SJCRH30 (cell line): ENCODE measurements at places on chromosomes 3 and 15. TPM values are rescaled to one million over a fixed set of nuclear protein-coding genes. Genes with fewer than 3 reads are reported as not detected.

DNA sequence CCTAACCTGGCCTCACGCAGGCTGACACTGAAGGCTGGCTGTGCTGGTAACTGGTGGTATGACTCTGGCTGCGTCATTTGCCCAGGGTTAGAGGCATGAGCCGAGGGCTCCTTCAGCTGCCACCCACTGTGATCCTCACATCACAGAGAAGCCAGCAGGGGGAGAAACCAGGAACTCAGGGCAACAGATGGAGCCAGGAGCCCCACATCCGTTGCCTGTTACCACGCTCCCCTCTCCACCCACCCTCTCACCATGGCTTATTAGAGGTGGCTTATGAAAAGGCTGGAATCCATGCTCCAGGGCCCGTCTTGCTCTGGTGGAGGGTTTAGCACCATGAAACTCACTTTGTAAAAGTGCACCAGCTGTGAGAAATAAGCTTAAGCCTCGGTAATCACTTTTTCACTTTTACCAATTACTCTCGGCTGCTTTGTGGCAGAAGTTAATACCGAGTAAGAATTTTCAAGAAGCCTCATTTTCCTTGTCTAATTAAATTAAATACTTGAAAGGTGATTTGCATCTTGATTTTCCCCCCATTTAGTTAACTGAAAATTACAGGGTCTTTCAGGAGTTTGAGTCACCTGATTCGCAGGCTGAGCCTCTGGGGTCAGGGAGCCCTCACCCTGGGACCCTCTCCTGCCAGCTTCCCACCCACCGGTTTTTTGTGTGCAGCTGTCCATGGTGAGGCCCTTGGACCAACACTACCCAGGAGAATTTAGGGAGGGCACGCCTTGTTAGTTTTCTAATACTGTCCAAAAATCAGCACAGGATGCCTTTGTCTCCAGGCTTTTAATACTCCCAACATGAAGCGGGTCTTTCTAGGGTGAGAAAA lies 60.9 kb downstream of the ASB7 start:
- DNase-seq, result peak; percentile 95
- H3K27me3 ChIP-seq, result no peaks in the 10 kb centered on the region
- H3K4me1 ChIP-seq, result peaks cover 17% of the 10 kb centered on the region
- peak overlapping the region; percentile 74 for H3K27ac ChIP-seq
- peak overlapping the region; percentile 40 for H3K4me3 ChIP-seq

DNA sequence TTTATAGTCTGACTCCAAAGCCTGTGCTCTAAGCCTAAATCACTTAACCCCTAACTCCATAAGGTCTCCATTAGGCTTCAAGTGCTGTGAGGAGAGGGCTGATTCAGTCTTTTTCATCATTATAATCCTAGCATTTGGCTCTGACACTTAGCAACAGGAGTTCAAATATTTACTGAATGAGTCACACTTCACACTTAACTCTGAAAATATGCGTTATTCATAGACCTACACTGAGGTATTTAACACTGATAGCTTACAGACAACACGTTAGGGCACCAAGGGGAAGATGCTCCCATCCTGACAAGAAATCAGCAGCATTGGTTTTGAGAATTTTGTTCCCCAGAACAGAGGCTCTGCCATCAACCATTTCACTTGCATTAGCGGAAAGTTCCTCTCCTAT lies 53.5 kb downstream of the MSL2 start:
- H3K4me3 ChIP-seq, result no peak overlapping the region
- no peaks in the 10 kb centered on the region for H3K27me3 ChIP-seq
- H3K27ac ChIP-seq, result 0 out of 2 replicates have a peak overlapping the region, but pooled peaks have one; percentile 4
- H3K4me1 ChIP-seq, result peaks cover 18% of the 10 kb centered on the region
- peak; percentile 51 for DNase-seq

GRCh38 chr3:39413691-39414420 lies 7.3 kb downstream of the RPSA start:
- no peak overlapping the region for H3K27ac ChIP-seq
- no peak for DNase-seq
- H3K4me3 ChIP-seq, result no peak overlapping the region
- no peaks in the 10 kb centered on the region for H3K4me1 ChIP-seq
- no peaks in the 10 kb centered on the region; the same call in 1 of the 2 replicates for H3K27me3 ChIP-seq

GRCh38 chr3:194673761-194674160 lies 1.8 kb upstream of the LSG1 start:
- H3K4me3 ChIP-seq, result no peak overlapping the region
- H3K27ac ChIP-seq, result no peak overlapping the region
- DNase-seq, result no peak
- H3K27me3 ChIP-seq, result no peaks in the 10 kb centered on the region

- no peak for DNase-seq
- H3K4me1 ChIP-seq, result 0 out of 2 replicates have a peak, but pooled peaks cover 2% of the 10 kb centered on the region
- no peaks in the 10 kb centered on the region for H3K27me3 ChIP-seq
- no peak overlapping the region for H3K4me3 ChIP-seq
- no peaks in the 10 kb centered on the region for H3K36me3 ChIP-seq
These were observed 128.0 kb upstream of the ADAMTS9 start for GRCh38 chr3:64815789-64816188.

DNA sequence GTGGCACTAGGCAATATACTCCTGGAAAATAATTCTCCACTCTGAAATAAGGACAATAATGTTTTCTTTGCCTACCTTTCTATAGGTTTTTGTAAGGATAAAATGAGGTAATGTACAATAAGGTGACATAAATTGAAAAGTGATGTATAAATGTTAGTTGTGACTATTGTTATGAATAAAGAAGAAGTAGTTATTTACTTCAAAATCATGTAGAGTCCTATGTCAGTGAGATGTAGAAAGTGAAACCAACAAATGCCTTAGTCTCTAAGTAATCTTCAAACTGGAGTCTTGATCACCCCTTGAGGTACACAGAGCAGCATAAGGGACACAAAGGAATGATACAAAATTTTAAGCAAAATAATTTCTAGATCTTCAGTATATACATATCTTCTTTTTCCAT lies 60.3 kb upstream of the TP63 start:
- H3K36me3 ChIP-seq, result no peaks in the 10 kb centered on the region
- no peaks in the 10 kb centered on the region for H3K27me3 ChIP-seq
- H3K4me1 ChIP-seq, result no peaks in the 10 kb centered on the region
- no peak overlapping the region for H3K4me3 ChIP-seq
- no peak for DNase-seq

DNA sequence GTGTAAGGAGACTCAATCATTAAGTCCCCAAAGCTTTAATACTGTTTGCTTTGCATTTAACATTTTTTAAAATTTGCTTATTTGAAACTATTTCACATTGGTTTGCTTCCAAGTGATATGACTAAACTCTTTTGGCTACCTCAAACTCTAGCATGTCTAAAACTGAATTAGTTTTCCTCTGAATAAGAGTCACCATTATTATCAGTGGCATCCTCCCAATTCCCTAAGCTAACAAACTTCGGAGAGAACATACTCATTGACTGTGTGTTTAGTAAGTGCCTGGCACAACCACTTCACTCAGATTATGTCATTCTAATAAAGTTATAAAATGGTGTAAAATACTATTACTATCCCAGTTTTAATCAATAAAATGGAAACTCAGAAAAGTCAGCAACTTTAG lies 21.9 kb downstream of the ATOSA start:
- no peak overlapping the region for H3K4me3 ChIP-seq
- H3K36me3 ChIP-seq, result no peaks in the 10 kb centered on the region
- H3K27ac ChIP-seq, result no peak overlapping the region
- no peaks in the 10 kb centered on the region; the same call in 1 of the 2 replicates for H3K4me1 ChIP-seq
- no peak for DNase-seq

- H3K27me3 ChIP-seq, result no peaks in the 10 kb centered on the region
- H3K4me1 ChIP-seq, result no peaks in the 10 kb centered on the region
- H3K27ac ChIP-seq, result no peak overlapping the region
- H3K4me3 ChIP-seq, result no peak overlapping the region
- no peak for DNase-seq
These were observed 18.5 kb downstream of the ULK4 start for GRCh38 chr3:41943311-41943843.

Gene HESX1
- total RNA-seq, result 1.5 and 1.7 TPM in 2 replicates

- H3K4me1 ChIP-seq, result peaks cover 29% of the 10 kb centered on the region
- no peak overlapping the region for H3K27ac ChIP-seq
- no peak overlapping the region for H3K4me3 ChIP-seq
- no peaks in the 10 kb centered on the region for H3K36me3 ChIP-seq
These were observed 11.7 kb upstream of the GNAT1 start for GRCh38 chr3:50179710-50180109.

Gene SPESP1
- not detected in 2 replicates for total RNA-seq

DNA sequence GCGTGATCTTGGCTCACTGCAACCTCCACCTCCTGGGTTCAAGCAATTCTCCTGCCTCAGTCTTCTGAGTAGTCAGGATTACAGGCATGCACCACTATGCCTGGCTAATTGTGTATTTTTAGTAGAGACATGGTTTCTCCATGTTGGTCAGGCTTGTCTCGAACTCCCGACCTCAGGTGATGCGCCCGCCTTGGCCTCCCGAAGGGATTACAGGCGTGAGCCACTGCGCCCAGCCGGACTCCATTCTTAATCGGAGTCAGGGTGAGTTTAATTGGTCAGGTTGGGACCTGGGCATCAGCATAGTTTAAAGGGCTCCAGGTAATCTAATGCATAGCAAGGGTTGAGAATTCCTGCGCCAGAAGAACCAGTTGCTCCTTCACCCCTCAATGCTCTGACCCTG lies 29.2 kb downstream of the MAGEF1 start:
- H3K4me3 ChIP-seq, result no peak overlapping the region
- no peak for DNase-seq
- H3K4me1 ChIP-seq, result peaks cover 27% of the 10 kb centered on the region
- H3K36me3 ChIP-seq, result no peaks in the 10 kb centered on the region
- H3K27ac ChIP-seq, result no peak overlapping the region

- DNase-seq, result no peak
- no peak overlapping the region for H3K4me3 ChIP-seq
- H3K4me1 ChIP-seq, result no peaks in the 10 kb centered on the region; the same call in 1 of the 2 replicates
These were observed 46.3 kb upstream of the INSYN1 start for GRCh38 chr15:73799466-73799865.

DNA sequence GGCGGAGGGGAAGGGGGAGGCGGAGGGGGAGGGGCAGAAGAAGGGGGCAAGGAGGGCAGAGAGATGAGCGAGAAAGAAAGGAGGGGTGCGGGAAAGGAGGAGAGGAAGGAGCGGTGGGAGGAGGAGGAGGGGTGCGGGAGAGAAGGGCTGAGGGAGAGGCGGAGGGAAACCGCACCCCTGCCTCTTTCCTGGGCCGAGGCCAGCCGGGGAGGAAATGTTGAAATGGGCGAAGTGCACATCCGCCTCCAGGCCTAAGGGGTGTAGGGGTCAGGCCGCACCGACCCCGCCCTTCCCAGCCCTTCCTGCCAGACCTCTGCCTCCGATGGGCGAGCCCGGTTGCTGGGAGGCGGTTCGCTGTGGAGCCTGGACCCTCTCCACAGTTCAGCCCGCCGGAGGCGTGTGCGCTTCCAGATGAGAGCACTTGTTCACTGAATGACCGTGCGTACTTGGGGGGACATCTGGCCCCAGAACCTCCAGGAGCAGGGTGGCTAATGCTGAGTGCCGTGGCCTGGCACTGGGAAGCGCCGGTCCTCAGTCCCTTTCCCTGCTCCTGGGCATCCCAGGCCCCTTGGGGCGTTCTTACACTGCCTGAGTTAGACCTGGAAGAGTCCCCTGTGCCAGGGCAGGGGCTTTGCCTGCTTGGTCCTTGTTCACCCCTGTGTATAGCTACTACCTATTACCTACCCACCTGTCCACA lies 110.3 kb upstream of the KLF13 start:
- peak overlapping the region; percentile 57 for H3K4me3 ChIP-seq
- H3K36me3 ChIP-seq, result no peaks in the 10 kb centered on the region
- DNase-seq, result peak; percentile 64
- no peak overlapping the region for H3K27ac ChIP-seq

Gene ZNF501
- total RNA-seq, result 0.76 and 1.8 TPM in 2 replicates

GRCh38 chr3:185807445-185808068 lies 17.3 kb downstream of the IGF2BP2 start:
- H3K27ac ChIP-seq, result no peak overlapping the region
- peaks cover 6% of the 10 kb centered on the region for H3K4me1 ChIP-seq
- no peaks in the 10 kb centered on the region for H3K27me3 ChIP-seq
- peaks cover 4% of the 10 kb centered on the region; the same call in 1 of the 2 replicates for H3K36me3 ChIP-seq
- H3K4me3 ChIP-seq, result no peak overlapping the region

DNA sequence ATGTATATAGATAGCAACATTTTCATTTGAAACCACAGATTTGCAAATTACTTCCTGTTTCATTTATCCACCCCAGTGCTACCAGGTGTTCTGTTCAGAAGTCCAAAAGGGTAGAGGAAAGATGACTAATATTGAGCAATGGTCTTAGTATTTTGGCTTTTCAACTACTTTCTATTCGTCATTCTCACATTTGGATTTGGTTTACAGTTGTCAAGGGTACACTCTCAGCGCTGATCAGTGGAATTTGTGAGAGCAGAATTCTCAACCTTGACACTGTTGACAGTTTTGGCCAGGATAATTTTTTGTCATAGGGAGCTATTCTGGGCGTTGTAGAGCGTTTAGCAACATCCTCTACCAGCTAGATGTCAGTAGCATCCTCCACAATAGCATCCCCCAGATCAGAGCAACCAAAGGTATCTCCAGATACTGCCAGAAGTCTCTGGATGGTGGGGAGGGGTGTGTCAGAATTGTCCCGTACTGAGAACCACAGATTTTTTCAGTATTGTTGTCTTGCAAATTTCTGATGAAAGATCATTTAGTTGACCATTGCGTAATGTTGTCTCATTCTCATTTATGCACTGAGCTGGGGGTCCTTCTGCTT lies 4.2 kb downstream of the HMCES start:
- no peak overlapping the region for H3K27ac ChIP-seq
- no peak overlapping the region for H3K4me3 ChIP-seq
- H3K4me1 ChIP-seq, result peaks cover 5% of the 10 kb centered on the region; the same call in 1 of the 2 replicates
- H3K36me3 ChIP-seq, result no peaks in the 10 kb centered on the region; the same call in 1 of the 2 replicates
- DNase-seq, result no peak

- no peak for DNase-seq
- no peaks in the 10 kb centered on the region for H3K4me1 ChIP-seq
- no peaks in the 10 kb centered on the region for H3K36me3 ChIP-seq
- H3K27me3 ChIP-seq, result no peaks in the 10 kb centered on the region
- H3K4me3 ChIP-seq, result no peak overlapping the region
- no peak overlapping the region for H3K27ac ChIP-seq
These were observed 170.1 kb downstream of the OSBPL10 start for GRCh38 chr3:31810991-31811433.

GRCh38 chr3:55017876-55018275 lies 90.0 kb upstream of the LRTM1 start:
- H3K4me3 ChIP-seq, result no peak overlapping the region
- no peaks in the 10 kb centered on the region for H3K27me3 ChIP-seq
- no peaks in the 10 kb centered on the region for H3K4me1 ChIP-seq
- no peak overlapping the region for H3K27ac ChIP-seq
- no peak for DNase-seq
- no peaks in the 10 kb centered on the region for H3K36me3 ChIP-seq

DNA sequence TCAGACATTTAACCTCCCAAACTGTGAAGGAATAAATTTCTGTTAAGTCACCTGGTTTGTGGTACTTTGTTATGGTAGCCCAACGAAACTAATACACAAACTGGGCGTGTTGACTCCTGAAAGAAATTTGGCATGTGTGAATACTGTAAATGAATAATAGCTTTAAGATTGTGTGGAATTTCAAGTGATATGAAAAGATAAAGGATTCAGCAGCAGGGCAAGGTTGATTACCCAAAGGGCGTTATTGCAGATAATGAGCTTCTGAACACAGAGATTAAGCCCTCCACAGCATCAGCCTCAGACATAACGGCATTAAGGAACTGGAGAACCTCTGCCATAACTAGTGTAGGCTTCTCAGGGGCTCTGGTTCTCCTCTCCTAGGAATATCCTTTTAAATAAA lies 451.5 kb upstream of the NECTIN3 start:
- no peaks in the 10 kb centered on the region for H3K27me3 ChIP-seq
- 0 out of 2 replicates have a peak, but pooled peaks cover 2% of the 10 kb centered on the region for H3K4me1 ChIP-seq
- H3K27ac ChIP-seq, result no peak overlapping the region
- no peak for DNase-seq
- H3K4me3 ChIP-seq, result no peak overlapping the region
